ENCODE measurements at places on chromosomes 3 and 15.

GRCh38 chr15:72859017-72859756 lies 75.6 kb upstream of the ADPGK start:
- no peak for DNase-seq

GRCh38 chr3:184234224-184234623 lies 4.8 kb downstream of the VWA5B2 start:
- DNase-seq = peak; percentile 89

DNA sequence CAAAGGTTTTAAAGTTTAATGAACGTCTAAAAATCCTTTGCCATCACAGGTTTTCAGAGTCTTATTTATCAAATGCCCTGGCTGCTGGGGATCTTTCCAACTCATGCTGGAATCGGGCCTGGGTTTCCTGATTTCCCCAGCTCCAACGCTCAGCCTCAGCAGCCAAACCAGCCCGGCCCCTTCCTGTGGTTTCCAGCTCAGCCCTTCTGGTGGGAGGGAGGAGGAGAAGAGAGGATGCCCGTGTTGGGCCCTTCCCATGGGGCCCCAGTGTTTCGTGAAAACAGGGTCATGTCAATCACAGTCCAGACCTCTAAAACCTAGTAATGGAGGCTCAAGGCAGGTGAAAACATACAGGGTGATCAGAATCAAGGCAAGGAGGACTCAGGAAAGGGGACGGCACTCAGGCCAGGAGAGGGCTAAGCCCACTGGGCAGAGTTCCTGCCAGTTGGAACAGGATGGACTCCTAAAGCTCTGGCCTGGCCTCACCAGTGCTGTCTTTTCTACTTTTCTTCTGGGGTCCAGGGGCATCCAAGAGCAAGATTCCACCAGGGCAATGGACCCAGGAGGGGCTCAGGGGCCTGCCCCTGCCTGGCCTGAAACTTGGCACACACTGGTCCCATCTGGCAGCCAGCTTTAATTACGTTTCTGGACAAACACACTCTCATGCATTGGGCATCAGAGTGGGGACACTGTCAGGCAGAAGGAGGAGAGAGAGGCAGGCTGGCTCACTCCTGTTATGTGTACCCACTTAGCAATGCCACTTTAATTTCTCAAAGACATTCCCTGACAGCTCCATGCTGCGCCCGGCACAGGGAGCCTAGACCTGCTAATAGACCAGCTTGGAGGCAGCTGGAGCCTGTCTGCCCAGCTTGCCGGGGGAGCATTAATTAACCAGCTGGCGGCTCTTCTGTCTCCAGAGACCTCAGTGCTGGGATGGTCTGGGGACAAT lies 194.6 kb downstream of the FAM43A start:
- DNase-seq = no peak

- no peak for DNase-seq
These were observed 85.1 kb downstream of the EFL1 start for GRCh38 chr15:82177291-82178010.

DNA sequence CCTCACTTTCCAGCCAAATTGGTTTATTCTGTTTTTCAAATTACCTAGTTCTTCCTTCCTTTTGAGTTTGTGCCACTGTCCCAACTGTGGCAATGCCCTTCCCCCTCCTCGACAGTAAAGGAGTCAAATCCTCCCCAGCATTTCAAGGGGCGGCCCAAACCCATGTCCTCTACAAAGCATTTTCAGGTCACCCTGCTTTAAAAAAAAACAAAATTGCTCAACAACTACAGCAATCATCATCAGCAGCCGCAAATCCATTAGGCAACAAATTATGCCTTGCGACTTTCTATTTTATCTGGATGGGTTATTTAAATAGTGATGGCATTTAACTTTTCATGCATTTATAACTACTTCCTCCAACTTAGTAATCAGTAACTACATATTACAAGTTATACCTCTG lies 32.7 kb downstream of the PLD1 start:
- no peak for DNase-seq

- no peak for DNase-seq
These were observed 42.3 kb downstream of the PSMD6 start for GRCh38 chr3:63980830-63981498.

GRCh38 chr15:41507820-41508290 lies 5.8 kb downstream of the LTK start:
- DNase-seq = no peak

Data from HTR-8/SVneo (cell line).